ENCODE measurements at places on chromosomes 12 and 14.

- DNase-seq = no peak
Observed at GRCh38 chr12:99261256-99261655, 386.3 kb upstream of the GARIN6 start.

DNA sequence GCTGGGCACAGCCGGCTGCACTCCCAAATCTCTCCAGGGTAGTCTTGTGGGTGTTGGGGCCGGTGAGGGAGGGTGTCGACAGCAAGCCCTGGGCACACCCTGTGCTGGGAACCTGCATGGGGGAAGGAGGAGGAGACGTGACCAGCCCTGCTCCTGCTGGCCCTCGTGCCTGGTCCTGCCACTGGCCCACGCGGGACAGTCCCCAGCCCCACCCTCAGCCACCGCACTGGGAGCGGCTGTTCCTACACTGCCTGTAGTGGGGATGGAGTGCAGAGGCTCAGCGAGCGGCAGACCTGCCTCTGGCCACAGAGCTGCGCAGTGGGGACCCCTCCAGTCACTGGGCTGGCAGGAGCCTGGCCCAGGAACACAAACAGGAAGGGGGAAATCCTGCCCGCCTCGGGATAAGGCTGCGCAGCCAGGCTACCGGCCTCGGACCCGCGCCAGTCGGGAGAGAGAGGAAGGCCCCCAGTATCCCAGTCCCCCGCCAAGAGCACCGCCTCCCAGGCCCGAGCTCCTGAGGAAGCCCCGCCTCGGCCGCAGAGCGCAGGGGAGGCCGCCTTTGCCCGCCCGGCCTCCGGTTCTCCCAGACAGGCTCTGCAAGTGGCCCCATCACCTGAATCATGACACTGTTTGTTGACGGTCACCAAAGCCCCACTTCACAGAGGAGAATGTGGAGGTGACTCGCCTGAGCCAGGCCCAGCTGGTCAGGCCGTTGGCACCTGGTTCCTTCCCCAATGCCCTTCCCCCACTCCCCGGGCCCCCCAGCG is 10.6 kb downstream of the AHNAK2 start:
- no peak for DNase-seq

DNA sequence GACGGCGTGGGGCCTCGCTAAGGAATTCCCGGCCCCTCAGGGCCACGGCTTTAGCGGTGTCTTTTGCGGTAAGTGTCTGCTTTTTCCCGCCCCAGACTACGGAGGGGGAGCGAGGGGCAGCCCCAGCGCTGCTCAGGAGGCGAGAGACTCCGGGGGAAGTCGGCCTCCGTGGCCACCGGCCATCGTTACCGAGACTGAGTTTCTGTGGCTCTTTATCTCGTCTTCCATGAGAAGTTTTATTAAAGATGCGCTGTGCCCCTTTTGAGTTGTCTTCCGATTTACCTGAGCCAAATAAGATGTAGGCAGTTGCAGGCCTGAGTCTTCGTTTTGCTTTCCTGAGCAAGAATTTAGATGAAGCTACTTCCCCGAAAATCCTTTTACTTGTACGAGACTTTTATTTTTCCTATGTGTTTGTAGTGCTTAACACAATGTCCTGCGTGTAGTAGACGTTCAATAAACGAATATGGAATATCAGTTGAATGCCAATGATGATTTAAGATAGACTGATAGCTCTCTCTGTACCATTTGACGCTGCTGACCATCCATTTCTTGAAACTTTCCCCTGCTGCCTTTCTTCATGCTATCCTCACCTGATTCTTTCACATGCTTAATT is 462 bp downstream of the SRP54 start:
- DNase-seq = no peak

GRCh38 chr12:6843118-6843902 is 2.6 kb downstream of the GNB3 start:
- no peak for DNase-seq

DNA sequence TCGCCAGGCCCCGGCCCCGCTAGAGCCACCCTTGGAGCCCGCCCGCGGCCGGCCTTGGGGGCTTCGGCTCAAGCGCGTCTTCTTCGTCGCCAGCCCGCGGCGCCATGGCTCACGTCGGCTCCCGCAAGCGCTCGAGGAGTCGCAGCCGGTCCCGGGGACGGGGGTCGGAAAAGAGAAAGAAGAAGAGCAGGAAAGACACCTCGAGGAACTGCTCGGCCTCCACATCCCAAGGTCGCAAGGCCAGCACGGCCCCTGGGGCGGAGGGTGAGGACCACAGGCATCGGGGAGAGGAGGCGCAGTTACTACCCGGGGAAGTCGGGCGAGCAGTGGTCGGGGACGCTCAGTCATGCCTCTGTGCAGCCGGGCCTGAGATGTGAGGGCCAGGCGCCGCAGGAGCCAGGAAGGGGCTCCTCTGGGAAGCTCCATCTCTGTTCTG is 573 bp downstream of the ARL6IP4 start:
- DNase-seq = no peak

DNA sequence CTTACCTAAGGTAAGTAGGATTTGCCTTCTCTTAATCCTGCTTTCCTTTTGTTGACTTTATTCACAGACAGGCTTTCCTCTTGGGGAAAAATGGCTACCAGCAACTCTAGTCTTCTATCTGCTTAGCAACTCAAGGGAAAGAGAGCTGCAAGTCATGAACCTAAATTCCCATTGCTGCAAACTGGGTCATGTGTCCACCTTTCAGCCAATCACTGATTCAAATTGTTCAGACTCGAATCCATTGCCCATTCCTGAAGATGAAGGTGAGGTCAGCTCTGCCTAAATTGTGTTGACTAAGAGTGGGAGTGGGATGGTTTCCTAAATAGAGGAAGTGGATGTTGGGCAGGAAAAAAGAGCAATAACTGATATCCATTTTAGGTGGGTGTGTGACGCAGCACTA is 7.7 kb downstream of the FBXW8 start:
- DNase-seq = no peak

DNA sequence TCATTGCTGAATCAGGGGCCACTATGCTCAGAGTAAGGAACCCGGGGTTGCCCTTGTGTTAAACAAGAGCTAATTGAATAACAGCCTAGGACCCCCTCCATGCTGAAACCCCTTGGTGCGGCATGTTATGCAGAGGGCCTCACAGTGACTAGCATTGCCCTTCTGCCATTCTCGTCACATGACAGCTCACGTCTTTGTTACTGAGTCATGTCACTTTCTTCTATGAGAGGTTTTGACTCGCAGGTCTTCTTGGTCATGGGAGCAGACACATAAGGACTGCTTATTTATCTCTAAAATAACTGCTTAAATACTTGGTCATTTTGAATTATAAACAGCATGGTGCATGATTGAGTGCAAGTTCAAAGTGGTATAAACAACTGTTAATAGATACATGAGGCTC is 24.9 kb downstream of the TCTN1 start:
- no peak for DNase-seq

DNA sequence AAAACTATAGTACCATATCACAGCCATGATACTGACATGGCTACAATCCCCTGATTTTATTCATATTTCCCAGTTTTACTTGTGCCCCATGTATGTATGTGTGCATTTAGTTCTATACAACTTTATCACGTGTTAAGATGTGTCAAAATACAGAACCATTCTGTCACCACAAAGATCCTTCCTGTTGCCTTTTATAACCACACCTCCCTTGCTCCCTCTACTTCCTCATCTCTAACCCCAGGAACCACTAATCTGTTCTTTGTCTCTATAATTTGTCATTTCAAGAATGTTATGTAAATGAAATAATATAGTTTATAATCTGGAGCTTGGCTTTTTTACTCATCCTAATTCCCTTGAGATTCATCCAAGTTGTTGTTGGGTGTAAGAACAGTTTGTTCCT is 358.4 kb downstream of the DPF3 start:
- no peak for DNase-seq

- no peak for DNase-seq
Observed at GRCh38 chr14:38412654-38413053, 156.8 kb upstream of the CLEC14A start.

DNA sequence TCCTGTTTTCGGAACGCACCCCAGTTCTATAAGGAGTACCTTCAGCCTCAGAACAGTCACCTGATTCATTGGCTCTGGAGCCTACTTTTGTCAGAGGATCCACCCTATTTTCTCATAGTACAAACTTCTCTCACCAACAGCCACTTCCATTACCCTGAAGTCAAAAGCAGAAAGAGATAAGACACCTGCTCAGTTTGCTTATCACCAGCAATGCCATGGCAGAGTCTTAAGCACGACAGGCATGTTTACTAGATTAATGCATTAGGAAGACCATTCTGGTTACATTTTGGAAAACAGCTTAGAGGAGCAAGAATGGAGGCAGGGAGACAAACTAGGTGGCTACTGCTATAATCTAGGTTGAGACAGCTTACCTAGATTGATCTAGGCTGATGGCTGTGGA is 67.7 kb downstream of the GXYLT1 start:
- DNase-seq = no peak

DNA sequence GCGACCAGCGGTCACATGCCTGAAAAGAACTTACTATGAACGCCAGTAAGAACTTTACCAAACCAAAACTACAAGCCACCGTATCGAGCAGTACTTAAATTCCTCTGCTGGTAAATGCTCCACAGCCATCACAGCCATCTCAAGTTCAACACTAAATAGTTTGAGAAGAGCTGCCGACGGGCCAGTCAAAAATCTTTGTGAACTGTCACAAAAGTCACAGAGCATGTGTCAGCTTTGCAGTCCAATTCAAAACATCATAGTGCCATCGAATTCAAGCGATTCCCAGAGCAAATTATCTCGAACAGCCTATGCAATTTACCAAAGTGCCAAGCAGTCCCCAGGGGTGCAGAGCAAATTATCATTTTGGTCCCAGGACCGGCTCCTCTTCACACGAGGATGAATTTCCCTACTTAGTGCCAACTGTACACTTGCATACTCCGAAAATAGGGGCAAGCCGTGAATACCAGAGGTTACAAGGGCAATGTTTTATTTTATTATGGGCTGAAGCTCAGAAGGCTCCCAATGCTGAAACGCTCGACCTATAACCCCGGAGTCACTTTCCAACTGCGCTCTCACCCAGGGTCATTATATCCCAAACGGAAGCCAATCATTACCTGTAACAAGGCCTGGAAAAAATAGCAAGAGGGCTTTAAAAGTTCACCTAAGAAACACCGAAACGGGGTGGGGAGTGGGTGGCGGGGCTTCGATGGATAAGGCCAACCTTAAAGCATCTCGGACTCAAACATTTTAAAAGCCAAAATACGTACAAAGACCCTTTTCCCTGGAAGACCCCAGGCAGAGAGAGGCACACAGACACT is 1.1 kb downstream of the LRP6 start:
- no peak for DNase-seq

- no peak for DNase-seq
Observed at GRCh38 chr12:3515506-3515905, 24.5 kb downstream of the PRMT8 start.

DNA sequence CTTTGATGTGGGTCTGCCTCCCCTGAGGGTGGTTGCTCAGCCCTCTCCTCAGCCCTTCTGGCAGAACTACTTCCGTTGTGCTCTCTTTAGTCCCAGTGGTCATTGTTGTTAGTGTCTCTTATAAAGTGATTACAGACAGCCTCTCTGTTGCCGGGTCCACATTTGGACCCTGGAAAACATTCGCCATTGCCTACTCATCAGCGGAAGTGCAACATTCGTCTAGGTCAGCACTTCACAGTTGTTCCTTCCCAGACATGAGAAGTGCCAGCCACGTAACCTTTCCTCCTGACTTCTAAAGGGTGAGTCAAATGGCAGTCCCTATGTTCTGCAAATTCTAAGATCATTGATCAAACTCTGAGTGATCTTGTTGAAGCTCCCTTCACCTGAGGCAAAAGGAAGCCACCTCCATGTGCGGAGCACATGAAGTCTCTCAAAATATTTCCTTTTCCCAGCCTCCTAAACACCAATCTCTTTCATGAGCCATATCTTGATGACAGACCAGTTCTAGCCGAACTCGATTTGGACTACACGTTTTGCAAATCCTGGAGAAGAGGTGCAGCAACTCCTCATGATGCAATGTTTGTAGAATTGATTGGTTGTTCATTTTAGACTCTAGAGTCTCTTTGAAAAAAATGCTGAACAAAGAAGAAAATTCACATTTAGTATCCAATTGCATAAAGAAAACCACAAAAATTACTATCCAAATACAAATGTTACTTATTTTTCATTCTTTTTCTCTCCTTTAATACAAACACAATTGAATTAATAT is 163.8 kb downstream of the RPL10L start:
- DNase-seq = no peak

- DNase-seq = no peak
Observed at GRCh38 chr12:54479421-54479820, 6.0 kb upstream of the GTSF1 start.
